Dorsolateral prefrontal cortex (tissue), 122 donors: ENCODE measurements at places on chromosomes 4 and X.

- DNase-seq, result no peak
Measured at GRCh38 chr4:165464813-165465381, 86.1 kb downstream of the CPE start.

DNA sequence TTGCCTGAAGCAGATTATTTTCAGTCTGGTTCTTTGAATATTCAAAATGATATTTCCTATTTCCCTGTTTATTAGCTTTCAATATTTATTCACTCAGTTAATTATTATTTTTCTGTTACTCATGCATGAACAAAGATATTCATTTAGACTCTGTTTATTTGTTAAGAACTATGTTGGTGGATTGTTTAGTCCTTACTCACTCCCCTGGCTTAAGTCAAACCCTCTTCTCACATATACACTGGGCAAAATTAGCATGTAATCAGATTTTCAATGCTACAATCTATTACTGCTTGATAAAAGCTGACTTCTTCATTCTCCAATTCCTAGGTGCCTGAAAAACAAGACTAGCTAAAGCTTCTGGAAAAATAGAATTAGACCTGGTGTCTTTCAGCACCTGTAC lies 335.8 kb downstream of the FAT4 start:
- DNase-seq, result no peak

DNA sequence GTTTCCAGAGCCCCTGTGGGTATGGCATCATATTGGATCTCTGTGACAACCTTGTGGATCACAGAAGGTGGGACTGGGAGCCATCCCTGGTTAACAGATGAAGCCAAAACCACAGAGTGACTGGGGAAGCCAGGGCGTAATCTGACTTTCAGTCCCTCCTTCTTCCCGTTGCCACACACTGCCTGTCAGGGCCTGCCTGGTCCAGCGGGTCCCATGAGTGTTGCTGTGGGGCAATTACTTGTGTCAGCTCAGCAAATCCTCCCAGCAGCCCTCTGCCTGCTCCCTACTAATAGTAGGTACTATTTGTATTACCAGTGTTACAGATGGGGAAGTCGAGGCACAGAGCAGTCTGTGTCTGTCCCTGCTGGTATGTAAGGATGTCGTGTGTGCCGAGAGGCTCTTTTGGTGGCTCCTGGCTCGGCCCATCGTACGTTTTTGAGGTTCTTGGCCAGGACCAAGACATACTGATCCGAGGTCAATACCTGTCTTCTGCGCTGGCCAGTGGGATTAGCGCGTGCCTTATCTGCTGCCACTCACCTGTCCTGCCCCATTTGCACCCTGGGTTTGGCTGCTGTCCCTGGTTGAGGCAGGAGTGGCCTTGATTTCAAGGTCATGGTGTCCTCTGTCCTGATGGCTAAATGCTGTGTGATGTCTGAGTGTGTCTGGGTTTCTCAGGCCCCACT lies 5.7 kb downstream of the NSG1 start:
- no peak for DNase-seq

DNA sequence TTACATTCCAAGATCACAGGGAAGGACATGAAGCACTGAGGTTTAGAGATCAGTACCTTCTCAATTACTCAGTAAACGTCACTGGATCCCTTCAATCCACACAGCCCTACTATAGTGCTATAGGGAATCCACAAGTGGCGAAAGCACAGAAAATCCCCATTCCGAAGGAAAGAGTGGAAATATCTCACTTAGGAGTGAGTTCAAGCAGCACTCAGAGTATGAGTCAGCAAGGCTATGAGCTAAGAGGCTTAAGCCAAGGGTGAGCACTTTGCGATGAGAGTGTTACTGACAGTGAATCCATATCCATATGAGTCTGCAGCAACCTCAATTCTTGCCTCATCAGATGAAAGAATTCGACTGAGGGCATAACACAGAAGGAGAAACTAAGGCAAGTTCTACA lies 165.1 kb downstream of the VSIG4 start:
- no peak for DNase-seq
